DMS79 treated with DMSO at 0.1 percent for 48 hours (cell line): ENCODE measurements at places on chromosomes 13 and 19.

- DNase-seq: no peak
Observed at GRCh38 chr13:87903553-87903952, 232.4 kb downstream of the SLITRK5 start.

DNA sequence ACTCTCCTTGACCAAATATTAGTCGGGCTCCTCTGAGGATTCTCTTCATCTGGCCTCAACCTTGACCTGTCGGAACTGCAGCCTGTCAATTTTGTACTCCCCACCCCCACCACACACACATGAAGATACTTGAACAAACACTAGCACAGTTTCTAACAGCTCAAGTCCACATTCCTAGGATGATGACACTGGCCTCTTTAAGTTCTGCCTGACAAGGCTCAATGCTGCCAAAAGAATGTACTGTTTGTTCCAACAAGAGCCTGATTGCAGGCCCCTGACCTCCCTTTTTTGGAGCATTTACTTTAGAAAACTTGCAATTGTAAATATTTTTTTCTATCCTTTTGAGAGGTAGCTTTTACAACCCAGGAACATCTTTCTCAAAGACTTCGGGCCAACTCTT, 169.2 kb upstream of the IRS2 start:
- no peak for DNase-seq

DNA sequence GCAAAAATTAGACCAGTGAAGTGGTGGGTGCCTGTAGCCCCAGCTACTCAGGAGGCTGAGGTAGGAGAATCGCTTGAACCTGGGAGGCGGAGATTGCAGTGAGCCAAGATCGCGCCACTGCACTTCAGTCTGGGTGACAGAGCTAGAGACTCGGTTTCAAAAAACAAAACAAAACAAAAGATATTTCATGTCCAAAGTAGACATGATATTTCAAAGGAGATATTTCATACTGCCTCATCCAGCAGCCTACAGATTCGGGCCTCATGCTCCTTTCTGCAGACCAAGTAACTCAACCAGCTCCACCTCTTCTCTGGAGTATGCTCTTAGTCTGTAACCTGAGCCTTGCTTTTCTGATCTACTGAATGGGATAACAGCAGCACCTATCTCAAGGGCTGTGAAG, 15.0 kb downstream of the ZC3H4 start:
- no peak for DNase-seq

GRCh38 chr19:54209058-54209810, 8.6 kb downstream of the RPS9 start:
- DNase-seq: peak; percentile 40

DNA sequence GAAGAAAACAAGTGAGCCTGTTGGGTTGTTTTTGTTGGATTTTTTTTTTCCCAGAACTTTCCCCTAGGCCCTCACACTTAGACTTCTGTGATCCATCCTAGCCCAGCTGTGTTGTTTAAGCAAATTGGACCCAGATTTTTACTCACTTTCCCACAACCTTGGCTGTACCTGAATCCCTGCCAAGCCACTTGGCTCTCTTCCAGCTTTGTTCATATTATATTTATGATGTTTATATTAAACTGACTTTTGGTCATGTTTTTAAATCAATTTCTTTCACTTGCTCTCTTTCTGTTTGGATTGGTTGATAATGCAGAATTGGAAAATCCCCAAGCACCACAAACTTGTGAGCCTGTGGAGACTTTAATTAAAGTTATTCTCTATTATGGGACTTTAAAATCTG, 16.6 kb downstream of the OLFM4 start:
- DNase-seq: peak; percentile 57

- no peak for DNase-seq
Observed at GRCh38 chr19:15274477-15274876, 42.2 kb upstream of the EPHX3 start.

- DNase-seq: no peak
Observed at GRCh38 chr19:1159864-1160595, 14.0 kb downstream of the SBNO2 start.

GRCh38 chr13:37492741-37493514, 105.6 kb downstream of the POSTN start:
- DNase-seq: no peak
